ENCODE measurements at places on chromosomes 2 and 18.

- DNase-seq: no peak
Measured at GRCh38 chr2:209917154-209917771, 85.2 kb upstream of the RPE start.

DNA sequence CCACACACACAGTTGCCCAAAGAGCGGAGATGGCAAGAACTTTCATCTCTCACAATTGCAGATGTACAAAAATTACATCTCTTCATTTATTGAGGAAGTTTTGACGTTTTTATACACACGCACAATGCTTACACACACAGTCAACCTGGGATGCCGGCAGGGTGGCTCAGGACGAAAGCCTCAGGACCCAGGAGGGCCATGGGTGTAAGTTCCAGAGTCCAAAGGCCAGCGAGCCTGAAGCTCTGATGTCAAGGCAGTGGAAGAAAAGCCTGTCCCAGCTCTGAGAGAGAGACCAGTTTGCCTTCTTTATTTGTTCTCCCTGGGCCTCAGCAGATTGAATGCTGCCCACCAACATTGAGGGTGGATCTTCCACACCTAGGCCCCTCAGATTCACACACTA lies 10.1 kb downstream of the AMER3 start:
- no peak for DNase-seq

DNA sequence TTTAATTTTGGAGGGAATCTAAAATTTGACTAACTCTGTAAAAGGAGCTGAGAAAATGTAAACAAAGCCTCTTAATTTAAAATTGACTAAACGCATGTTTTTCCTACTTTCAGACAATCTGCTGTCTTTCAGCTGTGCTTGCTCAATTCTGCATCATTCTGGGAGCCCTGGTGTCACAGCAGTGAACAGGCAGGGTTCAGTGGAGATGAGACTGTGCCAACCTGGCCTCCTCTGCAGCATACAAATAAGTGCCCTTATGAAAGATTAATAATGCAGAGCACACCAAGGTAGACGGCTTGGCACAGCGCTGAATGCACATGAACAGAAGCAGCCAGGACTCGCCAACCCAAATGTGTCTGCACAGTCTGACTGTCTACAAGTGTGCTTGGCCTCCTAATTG lies 222.0 kb upstream of the CHAC2 start:
- no peak for DNase-seq

DNA sequence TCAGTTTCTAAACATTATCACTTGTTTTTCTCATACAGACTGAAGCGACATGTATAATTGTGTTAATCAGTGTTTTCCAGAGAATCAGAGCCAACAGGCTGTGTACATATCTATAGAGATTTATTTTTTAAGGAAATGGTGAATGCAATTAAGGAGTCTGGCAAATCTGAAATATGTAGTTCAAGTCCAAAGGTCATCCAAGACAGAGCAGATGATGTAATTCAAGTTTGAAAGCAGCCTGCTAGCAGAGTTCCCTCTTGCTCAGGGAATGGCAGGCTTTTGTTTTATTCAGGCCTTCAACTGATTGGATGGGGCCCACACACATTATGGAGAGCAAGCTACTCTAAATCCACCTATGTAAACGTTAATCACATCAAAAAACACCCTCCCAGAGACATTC lies 282.6 kb downstream of the CBLN2 start:
- no peak for DNase-seq

GRCh38 chr2:27250652-27251379 lies 12.0 kb downstream of the SLC30A3 start:
- no peak for DNase-seq

GRCh38 chr18:68703326-68703725 lies 11.6 kb downstream of the TMX3 start:
- DNase-seq: peak; percentile 4

DNA sequence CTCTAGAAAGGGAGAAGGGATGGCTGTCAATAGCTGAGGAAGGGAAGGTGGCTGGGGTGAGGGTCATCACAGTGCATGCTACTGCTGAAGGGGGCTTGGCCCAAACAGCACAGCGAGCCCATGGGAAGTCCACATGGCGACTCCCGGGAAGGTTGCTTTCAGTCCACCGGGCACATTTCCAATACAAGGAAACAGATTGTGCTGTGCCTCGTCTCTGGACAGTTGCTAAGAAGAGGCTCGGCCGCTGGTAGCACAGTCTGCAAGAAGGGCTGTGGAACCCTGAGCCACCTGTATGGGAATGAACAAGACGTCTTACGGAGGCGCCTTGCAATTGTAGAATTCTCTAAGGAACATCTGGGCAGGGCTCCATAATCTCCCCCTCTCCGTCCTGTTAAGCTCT lies 123.1 kb downstream of the CELF4 start:
- no peak for DNase-seq

DNA sequence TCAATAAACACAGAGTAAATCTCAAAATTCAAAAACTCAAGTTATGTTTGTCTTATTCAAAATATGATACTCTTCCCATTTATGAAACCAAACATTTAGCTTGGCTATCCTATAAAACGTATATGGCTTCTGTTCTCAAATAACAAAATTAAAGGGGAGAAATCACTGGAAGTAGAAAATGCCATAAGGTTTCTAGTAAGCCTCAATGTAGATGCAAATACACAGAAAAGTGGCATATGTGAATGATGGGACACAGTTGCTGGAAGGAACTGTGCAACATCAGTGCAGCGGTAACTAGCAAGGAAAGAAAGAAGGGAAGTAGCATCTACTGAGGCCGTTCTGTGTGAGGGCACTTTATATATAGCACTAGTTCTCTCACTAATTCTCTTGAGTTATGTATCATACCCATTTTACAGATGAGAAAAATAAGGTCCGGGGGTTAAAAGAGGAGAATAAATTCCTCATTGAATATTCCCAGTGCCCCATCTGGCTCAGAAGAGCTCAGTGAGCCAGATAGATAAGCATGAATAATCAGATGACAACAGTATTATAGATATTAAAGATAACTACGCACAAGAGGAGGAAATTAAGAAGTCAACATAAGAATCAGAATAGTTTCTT lies 27.2 kb downstream of the NBAS start:
- no peak for DNase-seq

GRCh38 chr2:54879032-54879431 lies 155.6 kb downstream of the EML6 start:
- DNase-seq: no peak

DNA sequence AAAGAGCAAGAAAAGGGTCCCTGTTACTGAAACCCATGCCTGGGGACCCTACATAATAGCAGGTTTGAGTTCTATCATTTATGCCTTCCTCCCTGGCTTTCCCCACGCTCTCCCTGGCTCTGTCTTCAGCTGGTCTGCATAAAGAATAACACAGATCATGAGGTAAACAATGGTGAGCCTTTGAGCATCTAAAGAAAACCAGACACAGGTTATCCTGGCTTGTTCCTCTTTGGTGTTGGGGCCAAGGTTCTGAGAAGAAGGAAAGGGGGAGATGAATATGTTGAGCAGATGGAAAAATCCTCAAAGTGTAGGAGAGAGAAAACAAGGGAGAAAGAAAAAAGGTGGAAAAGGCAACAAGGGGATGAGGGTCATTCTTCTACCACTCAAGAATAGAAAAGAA lies 127.3 kb downstream of the CABYR start:
- no peak for DNase-seq

Data from renal cortical epithelial cell (primary cell).